Activated naive CD4-positive, alpha-beta T cell (primary cell): ENCODE measurements at places on chromosomes 6 and 20.

DNA sequence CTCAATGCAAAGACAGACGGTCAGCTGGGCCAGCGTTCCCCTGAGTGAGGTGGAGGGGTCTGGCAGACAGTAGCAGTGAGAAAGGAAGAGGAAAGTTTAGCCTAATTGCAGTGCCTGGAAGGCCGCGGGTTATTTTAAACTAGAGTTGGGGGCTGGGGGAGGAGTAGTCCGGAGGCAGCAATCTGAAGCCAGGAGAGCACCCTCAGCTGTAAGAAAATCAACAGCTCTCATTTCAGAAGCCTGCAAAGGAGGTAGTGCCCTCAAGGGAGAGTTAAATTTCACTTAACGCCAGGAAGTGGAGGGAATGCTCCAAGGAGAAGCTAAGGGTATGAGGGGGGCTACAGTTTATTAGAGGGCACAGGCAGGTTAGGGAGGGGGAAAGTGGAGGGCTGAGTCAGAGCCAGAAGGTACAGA lies 26.9 kb downstream of the RING1 start:
- DNase-seq: no peak

DNA sequence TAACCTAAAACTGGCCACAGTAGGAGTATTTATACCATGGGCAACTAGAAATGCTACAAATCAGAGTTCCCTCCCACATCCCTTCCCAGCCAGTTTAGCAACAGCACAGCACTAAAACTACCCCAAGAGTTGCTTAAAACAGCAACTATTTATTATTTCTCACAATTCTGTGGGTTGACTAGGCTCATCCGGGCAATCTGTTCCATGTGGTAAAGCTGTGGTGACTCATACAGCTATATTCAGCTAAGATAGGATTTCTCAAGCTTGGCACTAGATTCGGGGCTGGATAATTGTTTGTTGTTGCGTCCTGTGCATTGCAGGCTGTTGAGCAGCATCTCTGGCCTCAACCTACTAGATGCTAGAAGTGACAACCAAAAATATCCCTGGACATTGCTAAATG lies 8.6 kb upstream of the HECA start:
- no peak for DNase-seq

DNA sequence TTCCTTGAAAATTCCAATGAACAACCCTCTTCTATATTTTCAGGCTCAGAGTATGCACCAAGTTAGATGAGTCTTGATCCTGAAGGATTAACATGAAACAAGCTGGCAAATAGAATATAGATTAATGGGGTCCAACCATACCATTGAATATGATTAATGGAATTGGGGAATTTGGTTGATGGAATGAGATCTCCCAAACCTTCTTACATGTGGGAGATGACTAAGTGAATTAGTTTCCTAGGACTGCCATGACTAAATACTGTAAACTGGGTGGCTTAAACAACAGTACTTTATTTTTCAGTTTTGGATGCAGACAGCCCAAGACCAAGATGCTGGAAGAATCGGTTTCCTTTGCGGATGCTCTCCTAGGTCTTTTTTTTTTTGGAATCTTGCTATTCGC lies 347.0 kb downstream of the QKI start:
- DNase-seq: no peak

GRCh38 chr6:34055223-34055933 lies 90.5 kb downstream of the GRM4 start:
- DNase-seq: peak; percentile 24

- no peak for DNase-seq
Observed at GRCh38 chr6:167906899-167907298, 80.2 kb downstream of the AFDN start.

DNA sequence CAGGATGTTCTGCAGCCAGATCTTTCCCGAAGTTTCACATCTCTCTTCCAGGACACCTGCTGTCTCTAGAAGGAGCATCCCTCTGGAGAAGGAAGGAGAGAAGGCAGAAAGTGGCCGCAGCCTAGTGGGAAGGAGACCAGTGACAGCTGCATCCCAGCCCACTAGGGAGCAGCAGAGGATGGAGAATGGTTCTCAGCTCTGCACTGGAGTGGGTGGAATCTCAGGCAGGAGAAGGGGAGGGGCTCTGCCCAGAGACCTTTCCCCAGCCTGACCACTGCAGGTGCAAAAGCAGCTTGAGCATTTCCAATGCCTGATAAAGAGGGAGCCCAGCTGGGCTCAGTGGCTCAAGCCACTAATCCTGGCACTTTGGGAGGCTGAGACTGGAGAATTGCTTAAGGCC lies 32.3 kb downstream of the NCR2 start:
- no peak for DNase-seq

DNA sequence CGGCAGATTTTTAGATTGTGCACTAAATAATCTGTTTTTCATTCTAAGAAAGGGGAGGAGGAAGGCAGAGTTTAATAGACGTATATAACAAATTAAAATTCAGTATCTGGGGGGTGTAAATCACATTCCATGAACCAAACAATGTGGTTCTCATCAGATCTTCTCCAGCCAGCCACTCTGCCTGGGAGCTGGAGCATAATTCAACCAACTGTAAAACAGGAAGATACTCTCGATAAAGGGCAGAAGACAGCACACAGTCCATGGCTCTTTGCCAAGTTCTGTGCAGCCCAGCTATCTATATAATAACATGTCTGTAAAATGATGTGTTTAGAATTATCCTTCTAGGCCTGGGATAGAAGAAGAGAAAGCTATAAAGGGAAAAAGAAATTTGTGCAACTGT lies 289.9 kb upstream of the ZFP64 start:
- DNase-seq: no peak

GRCh38 chr6:100347901-100348550 lies 116.7 kb downstream of the SIM1 start:
- no peak for DNase-seq
